ENCODE measurements at places on chromosomes 7 and 10.

GRCh38 chr7:149869867-149870266 is 3.9 kb upstream of the ATP6V0E2 start:
- DNase-seq = no peak

DNA sequence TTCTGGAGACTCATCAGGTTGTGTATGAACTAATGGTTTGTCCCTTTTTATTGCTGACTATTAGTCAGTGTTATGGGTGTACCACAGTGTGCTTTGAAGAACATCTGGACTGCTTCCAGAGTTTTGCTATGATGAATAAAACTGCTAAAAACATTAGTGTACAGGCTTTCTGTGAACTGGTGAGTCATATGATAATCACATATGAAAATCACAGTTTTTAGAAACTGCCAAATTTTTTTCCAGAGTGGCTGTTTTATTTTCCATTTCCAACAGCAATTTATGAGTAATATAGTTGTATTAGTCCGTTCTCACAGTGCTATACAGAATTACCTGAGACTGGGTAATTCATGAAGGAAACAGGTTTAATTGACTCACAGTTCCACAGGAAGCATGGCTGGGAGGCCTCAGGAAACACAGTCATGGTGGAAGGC is 281.2 kb upstream of the VSTM2A start:
- no peak for DNase-seq

GRCh38 chr7:71633551-71634008 is 501.6 kb downstream of the GALNT17 start:
- no peak for DNase-seq

DNA sequence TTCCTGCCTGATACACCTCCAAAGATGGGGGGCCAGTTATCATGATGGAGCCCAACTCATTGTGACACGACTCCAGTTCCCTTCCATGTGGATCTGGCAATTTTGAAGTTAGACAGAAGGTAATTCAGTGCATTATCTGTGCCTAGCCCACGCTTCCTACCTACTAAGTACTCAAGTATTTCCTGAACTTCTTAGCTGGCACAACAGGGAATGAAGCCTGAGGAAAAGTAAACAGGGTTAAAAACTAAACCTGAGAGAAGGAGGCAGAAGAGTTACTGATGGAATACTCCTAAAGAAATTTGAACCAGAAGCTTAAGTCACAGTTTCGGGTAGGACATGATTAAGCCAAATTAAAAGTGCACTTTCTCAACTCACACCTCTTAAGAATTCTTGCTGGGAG is 1.1 kb upstream of the SEC31B start:
- DNase-seq = no peak

GRCh38 chr10:128943111-128943510 is 523.9 kb upstream of the MGMT start:
- no peak for DNase-seq

- no peak for DNase-seq
These were observed 7.9 kb upstream of the SLK start for GRCh38 chr10:103958996-103959395.

DNA sequence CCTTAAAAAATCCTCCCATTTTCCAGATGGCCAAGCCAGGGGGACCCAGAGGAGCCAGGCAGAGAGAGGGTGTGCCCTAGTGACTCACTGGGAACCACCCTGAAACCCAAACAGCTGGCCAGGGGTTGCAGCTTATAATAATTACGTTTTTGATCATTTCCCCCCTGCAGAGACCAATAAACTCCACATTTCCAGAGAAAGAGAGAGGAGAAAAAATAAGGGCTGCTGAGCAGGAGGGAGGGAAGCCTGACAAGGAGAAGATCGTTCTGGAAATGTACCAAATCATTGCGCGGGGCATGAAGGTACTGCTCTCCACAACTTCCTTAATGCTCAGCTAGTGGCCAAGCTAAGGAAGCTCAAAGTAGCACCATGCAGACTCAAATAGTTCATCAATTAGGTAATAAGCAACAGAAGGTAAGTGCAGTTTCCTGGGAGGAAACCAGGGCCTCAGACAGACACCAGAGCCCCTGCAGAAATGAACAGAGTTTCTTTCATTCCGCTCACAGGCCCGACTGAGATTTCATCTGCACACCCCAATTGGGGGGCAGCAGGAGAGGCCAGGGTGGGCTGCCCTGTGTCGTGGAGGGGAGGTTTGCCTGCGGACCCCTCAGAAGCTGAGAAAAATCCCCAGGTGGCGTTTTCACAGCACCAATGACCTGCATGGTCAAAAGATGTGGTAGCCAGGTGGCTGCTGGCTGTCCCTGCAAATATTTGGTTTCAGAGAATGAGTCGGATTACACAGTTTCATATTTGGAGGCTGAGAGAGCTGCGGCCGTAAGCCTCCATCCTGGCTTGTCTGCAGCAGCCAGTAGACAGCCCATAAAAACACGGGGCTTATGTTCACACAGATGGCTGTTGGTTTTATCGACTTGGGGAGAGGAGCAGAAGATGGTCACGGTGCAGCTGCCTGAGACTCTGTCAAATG is 153.2 kb upstream of the LYZL2 start:
- DNase-seq = no peak

- DNase-seq = no peak
These were observed 129.7 kb upstream of the PPP2R2D start for GRCh38 chr10:131770946-131771633.

- DNase-seq = no peak
These were observed 36.1 kb downstream of the AKAP9 start for GRCh38 chr7:91976743-91977142.

GRCh38 chr7:96120445-96121225 is 201.3 kb downstream of the SLC25A13 start:
- DNase-seq = no peak

- peak; percentile 22 for DNase-seq
These were observed 113.2 kb upstream of the RHEB start for GRCh38 chr7:151632750-151633515.

DNA sequence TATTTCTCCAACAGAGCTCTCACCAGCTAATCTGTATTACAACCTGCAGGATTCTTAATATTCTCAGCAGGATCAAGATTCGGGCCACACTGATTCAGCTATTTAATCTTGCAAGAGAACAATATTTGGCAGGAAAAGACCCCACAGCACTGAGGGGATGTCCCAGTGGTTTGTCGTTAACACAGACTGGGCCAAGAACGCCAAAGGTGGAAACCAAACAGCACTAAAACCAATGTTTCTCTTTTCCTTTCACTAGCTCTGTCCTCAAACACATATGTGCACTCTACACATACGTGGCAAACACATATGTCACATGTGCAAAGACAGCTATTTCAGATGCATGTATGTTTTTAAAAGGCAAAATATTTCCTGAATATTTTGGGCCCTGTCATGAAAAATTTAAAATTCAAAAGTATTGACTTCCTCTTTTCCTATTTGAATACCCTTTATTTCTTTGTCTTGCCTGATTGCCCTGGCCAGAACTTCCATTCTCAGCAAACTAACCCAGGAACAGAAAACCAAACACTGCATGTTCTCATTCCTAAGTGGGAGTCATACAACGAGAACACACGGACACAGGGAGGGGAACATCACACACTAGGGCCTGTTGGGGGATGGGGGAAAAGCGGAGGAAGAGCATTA is 51.7 kb upstream of the NEBL start:
- DNase-seq = no peak

DNA sequence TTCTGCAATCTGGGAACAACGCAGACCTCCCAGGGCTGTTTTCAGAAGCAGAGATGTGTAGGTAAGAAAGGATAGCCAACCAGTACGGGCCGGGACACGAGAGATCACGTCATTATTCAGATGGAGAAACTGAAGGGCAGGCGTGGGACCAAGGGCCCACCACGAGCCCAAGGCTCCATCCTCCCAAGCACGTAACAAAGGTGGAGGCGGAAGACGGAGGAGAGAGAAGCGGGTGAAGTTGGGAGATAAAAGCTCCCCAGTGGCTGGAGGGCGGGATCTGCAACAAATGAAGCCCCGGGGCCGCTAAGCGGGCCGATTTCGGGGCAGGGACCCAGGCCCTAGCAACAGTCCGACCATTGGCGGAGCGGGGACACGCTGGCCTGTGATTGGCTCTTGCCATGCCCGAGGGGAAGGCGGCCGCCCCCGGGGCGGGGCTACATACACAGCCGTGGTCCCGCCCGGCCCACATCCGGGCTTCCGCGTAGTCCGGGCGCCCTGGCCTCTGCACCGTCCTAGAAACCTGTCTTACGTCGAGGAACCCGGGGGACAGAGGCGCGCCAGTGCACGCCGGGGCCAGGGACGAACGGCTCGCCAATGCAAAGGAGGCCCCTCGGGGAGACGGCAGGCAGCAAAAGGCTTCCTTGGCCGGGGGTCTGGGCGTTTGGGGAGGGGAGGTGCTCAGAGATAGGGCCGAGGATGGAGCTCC is 15.5 kb downstream of the HSPB1 start:
- peak; percentile 91 for DNase-seq

- DNase-seq = no peak
These were observed 389.6 kb downstream of the REEP3 start for GRCh38 chr10:63910806-63911205.

GRCh38 chr7:151168003-151168786 is 701 bp upstream of the GBX1 start:
- DNase-seq = no peak

DNA sequence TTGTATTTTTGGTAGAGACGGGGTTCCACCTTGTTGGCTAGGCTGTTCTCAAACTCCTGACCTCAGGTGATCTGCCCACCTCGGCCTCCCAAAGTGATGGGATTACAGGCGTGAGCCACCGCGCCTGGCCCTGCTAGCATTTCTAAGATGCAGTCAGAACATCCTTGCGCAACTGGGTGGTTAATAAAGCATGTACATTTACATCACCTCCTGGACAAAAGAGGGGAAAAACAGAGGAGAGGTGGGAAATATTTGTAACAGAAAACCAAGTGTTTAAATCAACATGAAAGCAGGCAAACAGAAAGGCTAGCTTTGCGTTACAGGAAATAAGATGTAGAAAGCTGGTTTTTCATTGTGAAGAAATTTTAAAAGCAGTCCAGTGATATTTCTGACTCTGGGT is 220.9 kb upstream of the KMT2E start:
- no peak for DNase-seq

DNA sequence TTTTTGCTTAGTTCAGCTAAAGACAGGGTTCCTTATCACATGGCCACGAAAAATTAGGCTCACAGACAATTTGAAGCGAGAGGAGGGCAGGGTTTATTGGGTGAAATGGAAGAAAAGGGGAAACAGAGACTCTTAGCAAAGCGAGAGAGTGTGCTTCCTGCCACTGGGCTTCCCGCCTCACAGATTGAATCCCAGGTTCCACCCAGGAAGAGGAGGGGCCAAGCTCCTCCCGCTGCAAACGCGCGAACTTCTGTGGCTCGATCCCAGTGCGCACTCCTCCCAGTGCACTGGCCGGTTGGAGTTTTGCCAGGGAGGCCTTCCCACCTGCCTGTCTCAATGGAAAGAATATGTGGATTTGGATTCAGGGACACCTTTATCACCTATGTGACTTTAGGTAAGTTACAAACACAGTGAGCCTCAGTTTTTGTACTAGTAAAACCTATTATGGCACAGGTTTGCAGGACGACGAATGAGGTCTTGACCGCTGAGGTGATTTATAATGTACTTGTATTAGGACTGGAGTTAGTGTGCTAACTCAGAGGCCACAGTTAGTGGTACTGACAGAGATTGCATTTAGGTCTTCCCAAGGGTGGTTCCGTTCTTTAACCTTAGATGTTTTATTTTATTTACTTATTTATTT is 48.5 kb upstream of the SP8 start:
- no peak for DNase-seq

GRCh38 chr7:41977151-41977651 is 259.8 kb downstream of the GLI3 start:
- no peak for DNase-seq

GRCh38 chr10:8104005-8104404 is 49.5 kb downstream of the GATA3 start:
- DNase-seq = no peak

DNA sequence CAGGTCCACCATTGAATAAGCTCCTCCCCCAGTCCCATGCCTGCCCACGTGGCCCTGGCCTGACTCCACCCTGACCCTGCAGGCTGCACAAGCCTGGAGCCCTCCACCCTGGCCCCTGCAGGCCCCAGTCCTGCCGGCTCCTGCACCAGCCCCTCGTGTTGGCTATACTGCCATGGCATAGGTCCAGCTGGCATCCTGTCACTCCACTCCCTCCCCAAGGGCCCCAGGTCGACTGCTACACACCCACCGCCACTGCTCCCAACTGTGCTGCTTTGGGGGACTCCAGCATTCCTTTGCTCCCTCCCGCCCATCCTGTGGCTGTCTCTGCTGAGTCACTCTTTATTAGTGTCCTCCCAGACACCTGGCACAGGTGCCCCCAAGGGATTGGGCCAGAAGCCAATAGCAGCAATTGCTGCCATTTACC is 32.4 kb upstream of the HSPA12A start:
- no peak for DNase-seq

DNA sequence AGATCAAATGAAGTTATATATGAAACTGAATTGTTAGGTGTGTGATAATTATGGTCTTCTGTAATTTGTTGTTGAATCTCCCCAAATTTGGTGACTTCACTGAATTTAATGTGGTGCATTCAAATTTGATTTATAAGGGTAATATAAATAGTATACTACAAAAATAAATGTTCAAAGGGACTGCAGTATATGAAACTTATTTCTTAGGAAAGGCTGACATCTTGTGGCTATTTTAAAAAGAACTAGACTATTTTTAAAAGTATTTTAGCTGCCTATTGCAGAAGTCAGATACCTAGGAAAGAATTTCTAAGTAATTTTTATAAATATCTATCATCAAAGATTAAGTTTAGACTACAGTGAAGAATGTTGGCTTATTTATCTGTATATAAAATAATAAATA is 36.6 kb downstream of the ATRNL1 start:
- no peak for DNase-seq
